ENCODE measurements at places on chromosomes 16 and 17.

- no peak for DNase-seq
Measured at GRCh38 chr17:17561408-17562145, 29.9 kb downstream of the PEMT start.

DNA sequence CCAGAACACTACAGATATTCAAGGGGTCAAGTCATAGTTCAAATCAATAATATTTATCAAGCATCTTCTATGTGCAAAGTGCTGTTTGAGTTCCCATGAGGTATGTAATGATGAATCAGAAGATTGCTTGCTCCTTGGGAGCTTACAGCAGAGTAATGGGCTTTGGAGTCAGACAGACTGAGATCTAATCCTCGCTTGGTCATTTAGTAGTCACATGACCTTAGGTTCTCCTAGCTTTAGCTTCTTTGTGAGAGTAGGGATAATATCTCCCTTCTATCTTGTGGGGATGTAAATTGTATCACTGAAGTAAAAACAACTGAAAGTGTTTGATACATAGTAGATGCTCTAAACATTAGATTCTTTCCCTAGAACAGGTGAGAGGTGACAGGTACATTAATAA, 30.1 kb downstream of the SNX11 start:
- DNase-seq = no peak

DNA sequence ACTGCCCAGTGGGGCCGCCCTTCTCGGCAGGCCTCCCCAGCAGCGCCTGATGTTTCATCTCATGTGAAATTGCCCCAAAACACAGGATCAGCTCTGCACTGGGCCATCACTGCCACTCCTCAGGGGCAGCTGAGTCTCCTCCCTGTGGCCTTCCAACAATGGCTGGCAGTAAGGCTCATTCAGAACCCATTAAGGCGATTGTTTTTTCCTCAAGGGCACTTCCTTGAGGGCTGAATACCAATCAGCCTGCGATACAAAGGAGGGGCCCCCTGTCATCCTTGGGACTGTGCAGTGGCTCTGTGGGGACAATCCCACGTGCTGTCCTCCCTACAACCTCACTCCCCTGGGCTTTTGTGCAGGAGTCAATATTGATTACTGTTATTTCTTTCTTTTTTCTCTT, 47.5 kb downstream of the XYLT1 start:
- DNase-seq = no peak

DNA sequence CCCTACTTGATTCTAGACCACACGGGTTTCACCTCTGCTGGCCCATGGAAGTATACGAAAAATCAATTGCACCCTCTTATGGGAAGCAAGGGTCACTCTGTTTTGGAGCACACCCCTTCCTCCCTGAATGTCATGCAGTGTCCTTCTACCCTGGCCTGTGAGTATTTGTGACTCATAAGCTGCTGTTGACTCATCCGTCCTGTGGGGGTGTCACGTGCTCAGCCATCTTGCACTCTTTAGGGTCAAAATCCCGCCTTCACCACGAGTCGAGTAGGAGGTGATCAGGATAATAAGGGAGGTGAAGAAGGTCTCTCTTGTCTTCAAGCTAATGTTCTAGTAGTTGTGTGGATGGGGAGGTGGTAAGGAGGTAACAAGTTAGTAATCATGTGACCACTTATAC, 341.0 kb upstream of the EEF2KMT start:
- no peak for DNase-seq

DNA sequence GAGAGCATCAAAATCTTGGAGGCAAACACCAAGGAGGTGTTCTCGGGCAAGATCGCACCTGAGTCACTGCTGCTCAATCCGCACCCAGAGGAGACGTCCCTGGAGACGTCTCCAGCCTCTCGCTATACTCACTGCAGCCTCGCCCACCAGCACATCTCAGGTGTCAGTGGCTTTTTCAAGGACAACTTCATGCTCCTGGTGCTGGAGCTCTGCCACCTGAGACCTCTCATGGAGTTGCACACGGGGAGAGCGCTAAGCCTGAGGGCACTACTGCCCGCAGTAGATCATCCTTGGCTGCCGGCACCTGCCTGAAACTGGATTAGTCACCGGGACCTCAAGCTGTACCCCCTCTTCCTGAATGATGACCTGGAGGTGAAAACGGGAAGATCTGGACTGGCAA, 2.6 kb upstream of the MBTPS1 start:
- no peak for DNase-seq

DNA sequence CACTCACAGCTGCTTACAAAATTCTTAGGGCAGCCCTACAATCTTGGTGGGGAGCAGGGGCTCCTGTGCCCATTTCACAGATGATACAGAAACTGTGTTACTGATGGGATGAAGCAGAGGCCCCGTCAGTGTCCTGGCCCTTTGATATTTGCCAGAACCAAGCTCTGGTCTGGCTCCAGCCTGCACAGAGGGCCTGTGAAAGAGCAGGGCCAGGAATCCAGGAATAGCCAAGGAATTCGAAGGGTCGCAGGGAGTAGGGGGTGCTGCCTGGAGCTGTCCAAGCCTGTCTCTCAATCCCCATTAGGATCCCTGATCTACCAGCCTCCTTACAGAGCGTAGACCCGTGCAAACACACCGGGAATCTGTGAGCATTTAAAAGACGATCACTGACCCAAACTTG, 86.3 kb upstream of the RCVRN start:
- DNase-seq = no peak

DNA sequence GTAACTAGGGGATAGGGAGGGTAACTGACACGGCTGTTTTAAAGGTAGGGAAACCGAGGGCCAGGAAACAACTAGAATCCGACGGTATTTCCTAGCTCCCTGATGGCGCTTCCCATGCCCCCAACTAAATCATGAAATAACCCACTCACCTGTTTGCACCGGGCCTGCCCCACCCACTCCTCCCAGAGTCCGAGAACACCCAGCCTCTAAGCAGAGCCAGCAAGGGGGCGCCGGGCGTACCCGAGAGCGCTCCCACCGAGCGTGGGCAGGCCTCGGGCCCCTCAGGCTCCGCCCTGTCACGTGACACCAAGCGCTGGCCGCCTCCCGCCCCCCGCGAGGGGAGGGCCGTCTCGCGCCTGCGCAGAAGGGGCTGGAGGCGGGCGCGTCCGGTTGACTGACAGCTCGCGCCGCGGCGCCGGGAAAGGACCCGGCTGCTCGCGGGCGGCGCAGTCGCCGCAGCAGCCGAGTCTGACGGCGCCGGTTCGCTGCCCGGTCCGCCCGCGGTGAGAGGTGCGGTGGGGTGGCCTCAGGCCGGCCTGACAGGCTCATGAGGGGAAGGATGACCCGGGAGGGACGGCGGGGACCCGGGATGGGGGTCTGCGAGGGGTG, at the start of gene KIAA0513:
Gene KIAA0513 (plus strand): TSS at position 447 of the 609 bp plus-strand sequence. CDS start 39,277 bp downstream, outside the sequence.
- peak; percentile 78 for DNase-seq

DNA sequence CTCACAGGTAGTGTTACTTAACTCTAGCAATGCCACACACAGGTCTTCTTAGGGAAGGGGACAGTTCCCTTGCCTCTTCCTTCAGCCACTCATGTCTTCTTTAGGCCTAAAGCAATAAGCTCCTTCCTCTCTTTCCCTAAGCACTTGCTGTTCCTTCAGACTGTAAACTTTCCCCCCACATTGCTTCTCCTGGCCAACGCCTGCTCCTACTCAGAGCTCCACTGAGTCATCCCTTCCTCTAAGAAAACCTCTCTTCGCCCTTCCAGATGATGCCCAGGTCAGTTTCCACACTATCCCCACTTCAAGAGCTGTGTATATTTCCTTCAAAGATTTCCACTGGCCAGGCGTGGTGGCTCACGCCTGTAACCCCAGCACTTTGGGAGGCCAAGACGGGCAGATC, 12.5 kb upstream of the EPOP start:
- DNase-seq = no peak

DNA sequence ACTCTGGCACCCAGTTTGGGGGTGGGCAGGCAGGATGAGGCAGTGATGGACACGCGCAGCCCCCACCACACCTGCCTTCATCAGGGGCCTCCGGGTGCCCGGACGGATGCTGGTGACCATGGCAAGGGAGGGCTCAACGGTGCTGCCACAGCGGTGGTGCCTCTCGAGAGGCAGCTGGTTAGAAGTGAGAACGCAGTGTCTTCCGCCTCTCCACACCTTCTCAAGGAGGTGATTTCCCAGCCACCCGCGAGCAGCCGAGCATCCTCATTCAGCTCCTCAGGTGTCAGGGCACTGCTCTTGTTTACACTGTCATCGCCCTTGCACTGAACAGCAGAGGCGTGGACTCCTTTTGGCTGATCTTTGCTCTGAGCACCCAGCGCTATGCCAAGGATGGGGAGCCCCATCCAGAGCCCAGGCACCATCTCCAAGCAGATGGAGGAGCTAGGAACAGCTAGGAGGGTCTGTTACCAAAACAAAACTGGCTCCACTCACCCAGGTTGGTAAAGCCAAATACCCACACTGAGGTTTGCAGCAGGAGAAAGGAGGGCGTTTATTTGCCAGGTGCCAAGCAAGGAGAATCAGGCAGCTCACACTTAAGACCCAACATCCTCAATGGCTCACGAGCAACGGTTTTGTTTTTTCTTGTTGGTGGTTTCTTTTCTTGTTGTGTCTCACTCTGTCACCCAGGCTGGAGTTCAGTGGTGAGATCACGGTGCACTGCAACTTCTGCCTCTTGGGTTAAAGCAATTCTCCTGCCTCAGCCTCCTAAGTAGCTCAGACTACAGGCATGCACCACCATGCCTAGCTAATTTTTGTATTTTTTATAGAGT, 174.3 kb upstream of the TNRC6C start:
- no peak for DNase-seq

GRCh38 chr16:55508941-55509931, at the start of gene LPCAT2:
Gene LPCAT2, plus strand, starts transcription at chr16:55509072. Its CDS starts 110 bp downstream, at chr16:55509182.
- DNase-seq = peak; percentile 84

DNA sequence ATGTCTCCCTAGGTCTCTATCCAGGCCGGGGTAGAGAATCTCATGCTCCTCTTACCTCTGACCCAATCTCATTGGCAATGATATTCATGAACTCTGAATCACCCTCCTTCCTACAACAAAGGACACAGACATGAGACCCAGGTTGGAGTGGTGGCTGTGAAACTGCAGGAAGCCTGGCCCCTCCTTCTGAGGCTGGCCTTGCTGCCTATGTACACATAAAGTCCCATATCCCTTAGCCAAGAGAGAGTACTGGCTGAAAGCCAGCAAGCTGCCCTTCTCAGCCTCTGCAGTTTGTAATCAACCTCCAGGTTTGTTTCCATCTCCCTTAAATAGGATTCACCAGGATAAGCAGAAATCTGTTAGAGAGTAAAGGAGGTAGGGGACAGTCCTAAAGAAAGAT, 10.6 kb downstream of the AARSD1 start:
- no peak for DNase-seq

DNA sequence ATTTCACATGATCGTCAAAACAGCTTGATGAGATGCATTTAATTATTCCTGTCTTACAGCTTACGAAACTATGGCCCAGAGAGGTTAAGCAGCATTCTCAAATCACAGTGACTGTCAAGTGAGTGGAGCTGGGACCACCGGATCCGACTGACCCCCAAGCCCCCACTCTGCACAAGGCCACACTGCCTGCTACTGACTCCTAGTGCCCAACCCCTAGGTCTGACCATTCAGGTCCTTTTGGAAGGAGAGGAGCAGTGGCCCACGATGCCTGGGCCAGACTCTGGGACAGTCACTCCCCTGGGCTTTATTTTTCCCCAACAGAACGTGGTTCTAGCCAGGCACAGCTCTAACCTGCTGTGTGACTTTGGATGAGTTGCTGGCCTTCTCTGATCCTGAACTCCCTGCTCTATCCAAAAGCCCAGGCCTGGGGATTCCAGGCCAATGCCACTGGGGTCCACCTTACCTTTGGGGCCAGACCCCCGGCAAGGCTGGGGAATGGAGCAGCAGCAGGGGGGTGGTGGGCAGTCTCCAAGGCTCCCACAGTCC, 9.9 kb downstream of the TSPOAP1 start:
- no peak for DNase-seq

DNA sequence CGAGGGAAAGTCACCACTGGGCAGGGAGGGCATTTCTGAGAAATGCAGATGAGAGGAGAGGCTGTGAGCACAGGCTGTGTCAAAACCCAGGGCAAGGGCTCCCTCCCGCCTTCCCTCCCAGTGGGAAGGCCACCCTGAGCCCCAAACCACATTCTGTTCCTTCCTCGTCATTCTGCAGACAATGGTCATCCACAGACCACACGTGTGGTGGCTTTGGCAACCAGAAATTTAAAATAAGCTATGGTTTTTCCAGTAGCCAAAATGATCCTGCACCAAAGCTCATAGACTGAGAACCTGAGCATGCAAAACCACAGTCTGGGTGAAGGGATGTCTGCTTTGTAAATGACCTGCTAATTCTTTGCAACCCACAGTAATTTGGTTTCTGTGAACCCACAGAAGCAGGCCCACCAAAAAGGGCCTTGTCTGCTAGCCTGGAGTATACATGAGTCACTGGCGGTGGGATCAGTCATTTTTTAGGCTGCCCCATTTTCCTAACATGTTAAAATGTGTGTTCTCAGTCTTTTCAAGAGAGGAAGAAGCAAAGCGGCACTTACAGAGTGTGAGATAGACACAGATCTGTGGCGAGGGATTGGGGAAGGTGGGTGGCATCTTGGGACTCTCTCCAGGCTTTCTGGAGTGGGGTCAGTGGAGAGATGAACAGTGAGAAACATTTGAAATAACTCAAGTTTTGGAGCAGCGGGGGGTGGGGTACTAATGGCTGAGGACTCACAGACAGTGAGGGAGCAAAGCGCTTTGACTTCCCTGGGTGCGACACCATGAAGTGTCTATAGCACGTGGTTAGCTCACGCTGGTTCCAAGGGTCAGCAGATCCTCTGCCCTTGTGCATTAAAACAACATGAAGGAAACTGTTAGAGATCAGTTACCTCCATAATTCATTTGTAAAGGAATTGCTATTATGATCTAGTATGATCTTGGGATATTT, 20.5 kb downstream of the GRB7 start:
- DNase-seq = no peak

DNA sequence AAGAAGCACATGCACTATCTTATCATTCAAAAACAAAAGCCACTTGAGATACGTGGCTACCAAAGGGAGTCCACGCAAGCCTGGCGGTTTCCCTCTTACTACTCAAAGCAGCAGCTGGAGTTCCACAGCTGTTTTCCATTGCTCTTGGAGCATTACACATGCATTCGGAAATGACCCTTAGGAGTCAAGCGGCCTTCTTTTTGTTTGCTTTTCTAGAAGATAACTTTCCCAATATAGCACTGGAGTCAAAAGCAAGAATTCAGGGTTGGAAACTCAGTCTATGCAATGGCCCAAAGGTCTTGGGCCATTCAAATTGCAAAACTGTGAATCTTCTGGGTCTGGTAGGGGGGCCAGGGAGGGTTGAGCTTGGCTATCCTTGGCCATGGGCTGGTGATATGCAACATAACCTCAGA, 97.8 kb upstream of the MAF start:
- DNase-seq = no peak

GRCh38 chr17:29179232-29180033, 765 bp downstream of the MYO18A start:
- peak; percentile 56 for DNase-seq

- no peak for DNase-seq
Measured at GRCh38 chr16:629185-629832, 1.5 kb upstream of the WFIKKN1 start.

- no peak for DNase-seq
Measured at GRCh38 chr17:46832945-46833839, 14.7 kb upstream of the WNT3 start.
